Vagina (tissue), 2 donors: ENCODE measurements at places on chromosomes 3 and 15. TPM values are rescaled to one million over a fixed set of nuclear protein-coding genes. Genes with fewer than 3 reads are reported as not detected.

GRCh38 chr3:101828691-101829436 lies 20.4 kb upstream of the NFKBIZ start:
- DNase-seq = no peak
- peak overlapping the region; percentile 68 for H3K4me3 ChIP-seq
- H3K36me3 ChIP-seq = no peaks in the 10 kb centered on the region
- peaks cover 41% of the 10 kb centered on the region for H3K4me1 ChIP-seq
- no peaks in the 10 kb centered on the region for H3K27me3 ChIP-seq

- H3K4me1 ChIP-seq = no peaks in the 10 kb centered on the region
- no peaks in the 10 kb centered on the region for H3K27me3 ChIP-seq
- no peak overlapping the region for H3K4me3 ChIP-seq
- no peaks in the 10 kb centered on the region for H3K36me3 ChIP-seq
Measured at GRCh38 chr3:75129101-75129500, 514.6 kb upstream of the CNTN3 start.

The INO80 gene
- 31.7 TPM for total RNA-seq

The TMCO5A gene
- not detected for total RNA-seq

DNA sequence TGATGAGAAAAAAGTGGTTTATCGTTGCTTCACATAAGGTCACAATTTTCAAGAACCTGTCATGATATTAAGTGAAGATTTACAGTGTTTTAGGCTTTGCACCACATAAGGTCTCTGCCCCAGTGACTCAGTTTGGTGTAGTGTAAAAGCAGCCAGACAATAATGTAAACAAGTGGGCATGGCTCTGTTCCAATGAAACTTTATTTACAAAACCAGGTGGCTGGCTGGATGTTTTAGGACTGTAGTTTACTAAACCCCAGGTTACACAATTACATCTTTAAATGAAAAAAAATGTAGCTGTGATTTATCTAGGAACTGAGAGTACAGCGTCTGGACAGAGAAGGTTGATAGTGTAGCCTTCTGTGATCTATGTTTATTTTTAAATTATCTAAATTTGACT lies 9.7 kb upstream of the FBXL22 start:
- no peaks in the 10 kb centered on the region for H3K27me3 ChIP-seq
- no peak overlapping the region for H3K4me3 ChIP-seq
- no peaks in the 10 kb centered on the region for H3K36me3 ChIP-seq
- DNase-seq = no peak

- H3K27ac ChIP-seq = no peak overlapping the region
- no peaks in the 10 kb centered on the region for H3K27me3 ChIP-seq
- no peaks in the 10 kb centered on the region for H3K36me3 ChIP-seq
- no peak for DNase-seq
- H3K4me1 ChIP-seq = peaks cover 12% of the 10 kb centered on the region
Measured at GRCh38 chr3:90007778-90008499, 900.5 kb downstream of the EPHA3 start.

The PRR23B gene
- total RNA-seq = not detected
